ENCODE measurements at places on chromosomes 16 and 17.

- DNase-seq, result no peak
These were observed 186.7 kb upstream of the HS3ST3A1 start for GRCh38 chr17:13788385-13788784.

DNA sequence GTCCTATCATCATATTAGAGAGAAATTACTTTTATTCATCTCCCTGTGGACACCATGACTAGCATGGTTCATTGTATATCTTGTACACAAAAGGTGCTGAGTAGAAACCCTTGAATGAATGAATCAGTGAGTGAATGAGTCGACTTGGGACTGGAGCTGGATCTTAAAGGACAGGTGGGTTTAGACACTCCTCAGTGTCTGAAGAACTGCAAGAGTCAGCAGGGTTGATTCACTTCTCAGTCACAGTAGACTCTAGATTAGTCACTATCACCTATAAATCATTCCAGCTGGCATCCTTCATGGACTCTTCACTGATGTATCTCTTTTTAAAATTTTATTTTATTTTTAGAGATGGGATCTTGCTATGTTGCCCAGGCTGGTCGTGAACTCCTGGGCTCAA lies 30.1 kb upstream of the PMFBP1 start:
- no peak for DNase-seq

GRCh38 chr17:48456589-48456988 lies 26.6 kb upstream of the SKAP1 start:
- no peak for DNase-seq

GRCh38 chr17:32323811-32324491 lies 18.0 kb downstream of the C17orf75 start:
- no peak for DNase-seq

DNA sequence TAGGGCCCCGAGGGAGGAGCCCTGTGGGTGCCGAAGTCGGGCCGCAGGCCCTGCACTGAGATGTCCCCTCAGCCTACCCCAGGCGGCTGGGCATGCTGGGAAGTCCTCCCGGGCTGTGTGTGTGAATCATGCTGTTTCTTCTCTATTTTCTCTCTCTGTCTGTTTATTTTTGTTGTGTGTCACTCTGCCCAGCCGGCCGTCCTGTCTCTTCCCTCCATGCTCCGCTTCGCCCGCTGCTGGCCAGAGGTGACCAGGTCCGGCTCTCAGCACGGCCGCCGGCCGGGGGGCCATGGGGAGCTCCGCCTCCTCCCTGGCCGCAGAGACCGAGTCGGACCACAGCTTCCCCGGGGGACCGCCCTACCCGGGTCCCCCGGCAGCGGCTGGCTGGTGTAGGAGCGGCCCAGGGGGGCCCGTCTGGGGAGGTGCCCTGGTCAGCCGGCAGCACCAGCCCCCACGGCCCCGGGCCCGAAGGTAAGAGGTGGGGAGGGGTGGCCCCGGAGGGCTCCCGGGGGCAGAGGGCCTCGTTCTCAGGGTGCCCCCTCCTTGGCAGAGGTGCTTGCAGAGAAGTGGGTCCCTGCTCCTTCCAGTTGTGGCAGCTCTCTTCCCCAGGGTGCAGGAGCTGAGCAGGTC lies 12.5 kb downstream of the CAPN15 start:
- no peak for DNase-seq

DNA sequence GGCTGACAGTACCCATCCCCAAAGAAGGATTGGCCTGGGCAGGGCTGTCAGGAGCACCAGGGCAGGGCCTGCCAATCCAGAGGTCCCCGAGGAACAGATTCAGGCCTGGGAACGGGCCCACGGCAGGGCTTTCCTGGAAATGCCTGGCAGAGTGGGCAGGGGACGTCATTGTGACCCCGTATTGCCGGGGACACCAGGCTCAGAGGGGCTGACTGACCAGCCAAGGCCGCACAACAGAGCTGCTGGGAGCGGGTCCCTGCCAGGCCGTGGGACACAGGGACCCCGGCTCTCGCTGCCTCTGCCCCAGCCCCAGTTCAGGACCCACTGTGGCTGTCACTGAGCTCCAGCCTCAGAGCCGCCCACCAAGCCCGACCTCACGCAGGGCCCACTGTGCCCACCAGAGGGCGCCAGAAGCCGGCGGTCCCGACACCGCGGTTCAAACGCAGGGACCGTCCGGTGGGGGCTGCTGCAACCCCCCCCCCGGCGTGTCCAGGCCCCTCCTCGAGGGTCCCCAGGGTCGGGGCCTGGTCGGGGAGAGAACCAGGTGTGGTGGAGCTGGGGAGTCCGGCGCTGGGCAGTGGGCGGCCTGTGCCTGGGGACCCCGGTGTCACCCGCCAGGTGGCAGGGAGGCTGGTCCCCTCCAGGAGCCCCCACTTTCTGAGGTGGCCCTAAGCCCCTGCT lies 15.2 kb upstream of the SSTR5 start:
- peak; percentile 4 for DNase-seq

DNA sequence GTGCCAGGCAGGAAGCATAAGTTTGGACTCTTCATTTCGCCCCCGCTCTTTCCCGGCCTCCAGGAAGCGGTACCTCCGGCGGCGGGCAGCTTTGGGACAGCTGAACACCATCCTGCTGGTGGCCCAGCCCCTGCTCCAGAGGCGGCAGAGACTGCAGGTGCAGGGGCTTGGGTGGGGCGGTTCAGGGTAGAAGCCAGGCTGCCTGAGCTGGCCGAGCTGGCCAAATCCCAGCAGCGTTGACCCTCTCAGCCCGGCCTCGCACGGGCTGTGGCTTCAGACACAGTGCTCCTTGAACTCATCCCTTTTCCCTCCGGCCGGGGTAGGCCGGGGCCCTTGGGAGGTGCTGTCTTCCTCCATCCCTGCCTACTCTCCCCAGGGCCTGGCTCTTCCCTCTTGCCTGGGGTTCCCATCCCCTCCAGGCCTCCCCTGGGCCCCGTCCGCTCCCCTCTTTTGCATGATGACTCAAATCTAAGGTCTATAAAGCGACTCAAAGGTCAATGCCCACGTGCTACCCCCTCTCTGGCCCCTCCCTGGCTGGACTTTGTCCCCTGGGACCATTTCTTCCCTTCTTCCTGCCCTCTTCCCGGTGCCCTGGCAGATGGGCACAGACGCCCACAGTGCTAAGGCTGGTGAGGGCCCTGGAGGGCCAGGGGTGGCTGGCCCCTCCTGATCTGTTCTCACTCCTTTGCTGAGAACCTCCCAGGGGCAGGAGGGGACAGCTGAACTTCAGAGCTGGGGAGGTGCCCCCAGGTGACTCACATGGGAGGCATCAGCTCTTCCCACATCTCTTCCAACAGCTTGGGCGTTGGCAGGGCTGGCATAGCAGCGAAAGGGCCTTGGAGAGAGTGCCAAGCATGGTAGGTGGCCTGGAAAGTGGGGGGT lies 22.7 kb downstream of the MYO15B start:
- no peak for DNase-seq

DNA sequence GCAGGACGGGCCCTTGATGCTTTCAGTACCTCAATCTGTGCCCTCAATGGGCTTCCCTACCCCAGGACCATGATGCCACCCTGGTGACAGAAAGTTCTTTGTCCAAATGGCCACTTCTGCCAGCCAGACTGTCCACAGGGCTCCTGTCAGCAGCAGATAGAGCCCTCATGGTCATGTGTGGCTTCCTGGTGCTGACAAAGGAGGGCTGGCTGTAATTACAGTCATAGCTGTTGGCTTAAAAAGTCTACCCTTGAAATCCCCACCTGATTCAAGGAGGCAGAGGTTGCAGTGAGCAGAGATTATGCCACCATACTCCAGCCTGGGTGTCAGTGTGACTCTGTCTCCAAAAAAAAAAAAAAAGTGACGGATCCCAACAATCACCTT lies 3.3 kb downstream of the TRPV2 start:
- no peak for DNase-seq

DNA sequence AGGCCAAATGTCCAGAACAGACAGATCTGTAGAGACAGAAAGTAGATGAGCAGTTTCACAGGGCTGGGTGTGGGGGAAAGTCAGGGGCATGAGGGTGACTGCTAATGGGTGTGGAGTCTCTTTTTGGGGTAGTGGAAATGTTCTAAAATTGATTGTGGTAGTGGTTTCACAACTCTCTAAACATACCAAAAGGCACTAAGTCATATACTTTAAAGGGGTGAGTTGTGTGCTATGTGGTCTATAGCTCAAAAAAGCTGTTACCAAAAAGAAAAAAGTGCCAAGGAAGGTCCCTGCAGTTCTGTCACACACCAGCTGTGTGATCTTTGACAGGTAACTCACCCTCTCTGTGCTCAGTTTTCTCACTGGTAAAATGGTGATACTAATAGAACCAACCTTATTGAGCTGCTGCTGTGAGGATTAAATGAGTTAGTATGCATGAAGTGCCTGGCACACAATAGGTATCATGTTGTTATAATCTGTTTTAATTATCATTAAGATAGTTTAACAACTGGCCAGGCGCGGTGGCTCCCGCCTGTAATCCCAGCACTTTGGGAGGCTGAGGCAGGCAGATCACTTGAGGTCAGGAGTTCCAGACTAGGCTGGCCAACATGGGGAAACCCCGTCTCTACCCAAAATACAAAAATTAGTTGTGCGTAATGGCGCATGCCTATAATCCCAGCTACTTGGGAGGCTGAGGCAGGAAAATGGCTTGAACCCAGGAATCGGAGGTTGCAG lies 10.3 kb downstream of the ITGAX start:
- DNase-seq, result no peak

DNA sequence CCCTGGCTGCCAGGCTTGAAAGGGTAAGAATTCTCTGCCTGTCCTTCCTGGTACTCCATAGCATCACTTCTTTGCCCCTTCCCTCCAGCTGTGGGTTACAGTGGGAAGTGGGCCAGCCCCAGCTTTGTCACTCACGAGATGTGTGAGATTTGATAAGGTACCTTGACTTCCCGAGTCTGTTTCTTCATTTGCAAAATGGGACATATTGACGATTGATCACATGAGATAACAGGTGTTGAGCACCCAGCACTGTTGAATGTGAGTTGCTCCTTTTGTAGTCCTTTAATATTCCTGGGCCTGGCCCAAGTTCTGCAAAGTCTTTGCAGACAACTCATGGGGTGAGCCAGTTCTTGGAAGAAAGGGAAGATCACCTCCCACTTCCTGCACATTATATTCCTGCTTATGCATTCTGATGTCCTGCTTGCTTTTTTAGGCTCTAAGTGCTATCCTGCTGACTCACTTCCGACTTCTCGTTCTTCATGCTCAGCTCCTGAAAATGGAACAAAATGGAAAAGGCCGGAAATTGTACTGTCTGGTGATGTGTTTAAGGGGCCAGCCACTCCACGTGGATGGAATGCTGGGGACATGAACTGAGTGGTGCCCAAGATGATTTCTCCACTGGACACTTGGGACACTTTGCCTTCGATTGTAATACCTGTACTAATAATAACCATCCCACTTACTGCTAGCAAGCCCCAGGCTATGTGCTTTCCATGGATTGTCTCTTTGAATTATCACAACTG lies 8.3 kb upstream of the NLK start:
- no peak for DNase-seq

GRCh38 chr16:88453217-88453531 lies at the start of gene ZFPM1:
Gene ZFPM1 (plus strand): TSS chr16:88453280. CDS start chr16:88453639, 359 bp downstream.
- no peak for DNase-seq

DNA sequence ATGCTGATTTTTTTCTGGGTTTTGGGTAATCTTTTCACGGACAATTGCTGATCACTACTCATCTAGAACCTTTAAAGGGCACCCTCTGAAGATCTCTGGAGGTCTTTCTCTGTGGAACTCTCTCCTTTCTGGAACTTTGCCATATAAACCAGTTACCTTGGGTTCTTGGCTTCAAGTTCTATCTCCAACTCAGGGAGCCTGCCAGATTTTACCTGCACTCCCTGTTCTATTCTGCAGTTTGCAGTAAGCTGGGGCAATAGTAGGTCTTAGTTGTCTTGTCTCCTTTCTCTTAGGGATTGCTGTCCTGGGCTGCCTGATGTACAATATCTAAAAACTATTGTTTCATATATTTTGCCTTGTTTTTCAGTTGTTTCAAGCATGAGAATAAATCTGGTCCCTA lies 120.3 kb downstream of the CHD9 start:
- no peak for DNase-seq

DNA sequence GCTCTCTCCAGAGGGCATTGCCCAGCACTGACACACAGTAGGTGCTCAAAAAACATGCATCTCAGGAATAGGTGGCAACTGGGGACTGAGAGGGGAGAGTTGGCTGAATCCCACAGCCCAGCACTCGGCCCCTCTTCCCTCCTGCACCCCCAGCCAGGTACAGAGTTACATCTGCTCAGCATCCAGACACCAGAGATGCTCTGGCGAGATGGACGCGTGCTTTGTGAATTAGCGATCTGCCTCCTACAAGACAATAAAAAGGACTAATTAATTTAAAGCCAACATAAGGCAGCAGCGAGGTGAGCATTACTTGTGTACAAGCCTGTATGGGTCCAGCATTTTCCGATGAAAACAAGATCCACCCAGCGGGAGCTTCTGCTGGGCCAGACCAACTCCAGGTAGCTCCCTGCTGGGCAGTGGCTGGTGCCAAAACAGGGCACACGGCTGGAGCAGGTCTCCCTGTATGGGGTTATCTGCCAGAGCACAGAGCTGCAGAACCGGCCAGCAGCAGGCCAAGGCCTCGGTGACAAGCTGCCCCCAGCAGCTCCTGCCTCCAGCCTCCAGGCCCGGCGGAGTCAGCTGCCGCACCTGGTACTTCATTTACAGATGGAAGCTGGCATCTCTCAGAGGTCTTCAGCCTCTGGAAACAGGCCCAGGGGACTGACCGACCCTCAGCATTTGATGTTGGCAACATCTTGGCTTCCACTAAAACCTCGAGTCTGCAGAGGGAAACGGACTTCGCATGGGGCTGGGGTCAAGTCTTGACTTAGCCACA lies 219.7 kb upstream of the SDK2 start:
- no peak for DNase-seq

GRCh38 chr16:56625140-56625942 lies at the start of gene MT1E:
Gene MT1E (plus strand): TSS chr16:56625781. CDS start chr16:56625852, 71 bp downstream.
- no peak for DNase-seq

DNA sequence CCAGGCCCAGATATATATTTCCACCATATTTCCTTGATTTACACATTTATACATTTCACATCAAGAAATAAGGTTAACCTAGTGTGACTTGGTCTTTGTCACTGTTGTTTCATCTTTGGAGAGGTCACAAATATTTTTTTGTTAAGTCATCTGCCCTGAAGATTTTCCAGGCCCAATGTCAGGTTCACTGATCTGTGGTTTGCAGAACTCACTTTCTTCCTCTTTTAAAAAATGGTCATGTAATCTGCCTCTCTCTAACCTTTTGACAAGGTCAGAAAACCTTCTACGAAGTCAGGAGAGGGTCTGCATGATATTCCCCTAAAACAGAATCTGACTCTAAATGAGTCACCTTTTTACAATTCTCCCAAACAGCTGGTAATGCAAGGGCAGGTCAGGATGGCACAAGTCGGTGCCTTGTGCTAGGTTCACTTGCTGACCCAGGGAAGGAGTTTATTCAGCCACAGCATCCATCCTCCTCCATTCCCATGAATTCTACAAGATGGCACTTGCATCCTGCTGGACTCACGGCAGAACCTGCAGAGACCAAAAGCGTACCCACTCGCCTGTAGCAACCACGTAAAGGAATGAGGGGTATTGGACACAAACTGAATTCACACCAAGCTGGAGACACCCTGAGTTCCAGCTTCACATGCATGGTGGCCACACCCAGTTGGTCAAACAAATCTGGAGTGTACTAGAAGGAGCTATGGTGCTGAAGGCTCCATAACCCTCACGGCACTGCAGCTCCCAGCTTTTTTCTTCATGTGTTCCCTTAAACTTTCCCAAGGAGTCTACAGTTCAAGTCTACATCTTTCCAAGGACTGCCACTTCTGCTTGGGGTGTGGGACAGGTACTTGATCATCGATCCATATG lies 1.6 kb upstream of the KIAA0513 start:
- DNase-seq, result no peak
